Stimulated activated CD8-positive, alpha-beta memory T cell treated with anti-CD3 and anti-CD28 coated beads, Interleukin-2, amount 100 ng/mL, for 1 hour (primary cell): ENCODE measurements at places on chromosomes 4 and X.

DNA sequence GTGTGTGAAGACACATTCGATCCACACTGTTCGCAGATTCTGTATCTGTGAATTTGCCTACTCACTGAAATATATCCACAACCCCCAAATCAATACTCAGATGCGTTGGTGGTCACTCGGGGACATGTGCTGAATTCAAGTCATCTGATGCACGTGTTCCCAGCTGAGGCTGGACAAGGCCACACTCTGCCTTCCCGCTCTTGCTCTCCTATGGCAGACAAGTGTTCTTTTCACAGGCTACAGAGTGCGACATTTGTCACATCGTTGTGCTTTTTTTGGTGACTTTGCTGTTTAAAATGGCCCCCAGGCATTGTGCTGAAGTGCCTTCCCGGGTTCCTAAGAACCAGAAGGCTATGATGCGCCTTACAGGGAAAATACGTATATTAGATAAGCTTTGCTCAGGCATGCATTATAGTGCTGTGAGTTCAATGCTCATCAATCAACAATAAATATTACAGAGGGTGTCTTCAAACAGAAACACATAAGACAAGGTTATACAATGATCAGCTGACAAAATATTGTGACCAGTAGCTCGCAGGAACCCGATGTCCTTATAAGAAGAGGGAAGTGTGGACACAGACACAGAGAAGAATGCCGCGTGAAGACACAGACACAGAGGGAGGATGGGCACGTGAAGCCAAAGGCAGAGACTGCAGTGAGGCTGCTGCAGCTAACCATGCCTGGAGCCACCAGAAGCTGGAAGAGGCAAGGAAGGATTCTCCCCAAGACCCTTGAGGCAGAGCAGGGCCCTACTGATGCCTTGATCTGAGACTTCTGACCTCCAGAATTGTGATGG, 42.0 kb downstream of the IRF2 start:
- DNase-seq: no peak

- DNase-seq: no peak
Measured at GRCh38 chr4:100165809-100166208, 24.5 kb downstream of the DDIT4L start.

DNA sequence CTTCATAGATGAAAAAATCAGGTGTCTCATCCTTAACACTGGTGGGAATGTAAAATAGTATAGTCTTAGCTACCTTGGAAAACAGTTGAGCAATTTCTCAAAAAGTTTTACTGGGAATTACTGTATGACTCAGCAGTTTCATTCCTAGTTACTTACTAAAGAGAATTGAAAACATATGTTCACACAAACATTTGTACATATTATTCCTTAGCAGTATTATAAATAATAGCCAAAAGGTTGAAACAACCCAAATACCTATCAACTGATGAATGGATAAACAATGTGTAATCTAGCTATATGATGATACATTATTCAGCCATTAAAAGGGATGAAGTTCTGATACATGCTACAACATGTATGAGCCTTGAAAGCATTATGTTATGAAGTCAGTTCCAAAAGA, 41.7 kb downstream of the RBM46 start:
- no peak for DNase-seq

- no peak for DNase-seq
Measured at GRCh38 chr4:54945838-54946237, 179.6 kb downstream of the KDR start.

DNA sequence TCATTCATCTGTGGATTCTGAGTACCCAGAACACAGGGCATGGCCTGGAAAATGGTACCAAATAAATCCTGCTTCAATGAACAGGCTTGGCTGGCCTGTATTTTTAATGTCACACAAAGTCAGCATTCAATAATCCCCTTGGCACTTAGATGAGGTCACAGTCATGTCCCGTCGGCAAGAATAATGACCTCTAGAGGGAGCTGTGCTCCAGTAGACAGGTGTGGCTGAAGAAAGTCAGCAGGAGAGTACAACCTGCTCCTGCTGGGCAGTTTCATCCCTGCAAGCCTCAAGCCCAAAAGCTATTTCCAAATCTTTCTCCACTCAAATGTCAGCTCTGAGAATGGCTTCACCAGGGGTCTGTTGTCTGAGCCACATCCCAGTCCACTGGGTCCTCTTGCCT, 404.0 kb upstream of the F9 start:
- DNase-seq: no peak

- no peak for DNase-seq
Measured at GRCh38 chrX:96445531-96446065, 239.0 kb upstream of the DIAPH2 start.

- no peak for DNase-seq
Measured at GRCh38 chr4:84366161-84366560, 132.9 kb downstream of the NKX6-1 start.

- no peak for DNase-seq
Measured at GRCh38 chr4:59869559-59869958, 1330.6 kb upstream of the ADGRL3 start.

DNA sequence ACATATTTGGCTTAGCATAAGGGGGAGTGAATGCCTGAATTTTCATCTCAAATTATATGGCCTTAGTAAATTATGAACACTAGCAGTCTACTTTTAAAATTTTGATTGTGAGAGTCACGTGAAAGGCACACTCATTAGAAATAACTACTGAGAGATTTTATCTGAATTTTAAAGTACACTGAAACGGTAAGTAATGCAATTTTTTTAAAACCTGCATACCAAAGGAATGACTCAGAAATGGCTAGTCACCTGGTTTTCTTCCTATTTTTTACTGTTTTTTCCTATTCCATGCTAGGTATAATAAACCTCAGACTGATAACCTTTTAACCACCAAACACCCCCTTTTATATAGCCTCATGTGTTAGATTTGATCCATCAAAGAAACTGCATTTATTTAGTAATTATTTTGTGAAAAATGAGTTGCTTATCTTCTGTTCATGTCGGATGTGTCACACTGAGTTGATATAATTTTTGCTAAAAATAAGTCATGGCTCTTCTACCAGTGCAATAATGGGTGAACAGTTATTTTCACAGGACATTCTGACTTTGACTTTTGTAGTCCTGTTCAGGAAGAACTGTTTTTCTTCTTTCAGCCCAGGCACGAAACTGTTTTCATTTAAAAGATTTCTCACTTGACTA, 40.4 kb downstream of the CPEB2 start:
- no peak for DNase-seq

DNA sequence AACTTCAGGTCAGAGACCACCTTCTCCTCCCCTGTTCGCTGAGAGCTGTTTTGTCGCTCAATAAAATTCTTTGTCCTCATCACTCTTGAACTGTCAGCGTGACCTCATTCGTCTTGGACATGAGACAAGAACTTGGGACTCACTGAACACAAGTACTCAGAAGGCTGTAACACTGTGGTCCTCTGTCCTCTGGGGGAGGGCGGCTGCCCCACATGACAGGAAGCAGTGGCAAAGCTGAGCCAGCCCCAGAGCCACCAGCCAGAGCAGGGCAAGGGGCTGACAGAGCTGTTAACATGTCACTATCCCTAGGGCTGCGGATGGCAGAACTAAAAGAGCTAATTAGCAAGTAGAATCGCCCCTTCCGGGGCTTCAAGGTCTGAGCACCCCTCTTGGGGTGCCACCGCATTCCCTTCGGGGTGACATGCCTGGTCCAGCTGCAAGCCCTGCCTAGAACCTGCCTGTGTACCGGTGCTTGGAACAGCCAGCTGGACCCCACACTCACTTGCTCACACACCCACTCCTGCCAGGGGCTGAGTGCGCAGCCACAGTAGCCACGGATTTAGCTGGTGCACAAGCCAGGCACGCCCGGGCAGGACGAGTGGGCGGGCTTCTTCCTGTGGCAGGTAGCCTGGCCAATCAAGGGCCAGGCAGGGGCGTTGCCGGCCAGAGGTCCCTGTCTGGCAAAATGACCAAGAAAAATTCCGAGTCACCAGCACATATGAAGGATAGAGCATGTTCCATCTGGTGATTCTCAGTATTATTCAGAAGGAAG, 648.6 kb upstream of the AGA start:
- DNase-seq: no peak

DNA sequence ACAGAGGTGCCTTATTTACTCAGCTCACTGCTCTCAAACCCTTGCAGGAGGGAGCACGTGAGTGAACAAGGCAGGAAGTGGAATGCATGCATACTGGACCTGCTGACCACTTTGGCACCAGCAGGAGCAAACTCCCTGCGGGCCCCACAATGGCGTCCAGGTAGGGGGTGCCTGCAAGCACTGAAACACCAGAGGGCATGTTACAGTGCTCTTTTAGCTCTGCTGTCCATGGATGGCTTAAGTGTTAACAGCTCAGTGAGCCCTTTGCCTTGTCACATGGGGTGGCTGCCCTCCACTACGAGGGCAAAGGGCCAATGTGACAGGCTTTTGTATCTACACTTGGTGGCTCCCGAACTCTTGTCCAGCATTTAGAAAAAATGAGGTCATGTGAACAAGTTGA, 199.5 kb upstream of the UGT8 start:
- no peak for DNase-seq

DNA sequence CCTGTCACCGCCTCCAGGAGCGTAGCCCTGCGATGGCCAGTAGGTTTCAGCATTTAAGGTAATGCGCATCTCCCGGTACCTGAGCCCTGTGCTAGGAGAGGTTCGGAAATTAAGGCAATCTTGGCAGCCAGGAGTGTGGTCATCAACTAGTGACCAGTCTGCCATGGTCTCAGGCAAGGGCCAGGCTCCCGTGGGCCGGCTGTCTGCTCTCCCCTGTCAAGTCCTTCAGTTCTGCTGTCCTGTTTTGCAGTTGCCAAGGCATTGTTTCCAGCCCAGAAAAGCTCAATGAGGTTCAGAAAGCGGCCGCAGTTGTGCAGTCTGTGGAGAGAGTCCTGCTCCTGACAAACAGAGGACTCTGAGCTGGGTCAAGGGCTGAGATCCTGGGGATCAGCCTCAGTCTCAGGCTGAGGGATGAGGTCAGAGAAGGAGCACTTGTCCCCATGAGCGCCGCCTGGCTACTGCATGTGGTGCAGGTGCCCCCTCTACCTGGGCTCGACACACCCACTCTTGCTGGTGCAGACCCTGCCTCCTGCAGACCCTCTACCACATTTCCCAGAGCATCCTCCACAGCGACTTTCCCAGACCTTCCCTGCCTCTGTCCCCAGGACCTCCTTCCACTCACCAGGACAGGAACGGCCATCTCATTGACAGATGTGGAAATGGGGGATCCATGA, 53.4 kb upstream of the PSAPL1 start:
- DNase-seq: no peak

DNA sequence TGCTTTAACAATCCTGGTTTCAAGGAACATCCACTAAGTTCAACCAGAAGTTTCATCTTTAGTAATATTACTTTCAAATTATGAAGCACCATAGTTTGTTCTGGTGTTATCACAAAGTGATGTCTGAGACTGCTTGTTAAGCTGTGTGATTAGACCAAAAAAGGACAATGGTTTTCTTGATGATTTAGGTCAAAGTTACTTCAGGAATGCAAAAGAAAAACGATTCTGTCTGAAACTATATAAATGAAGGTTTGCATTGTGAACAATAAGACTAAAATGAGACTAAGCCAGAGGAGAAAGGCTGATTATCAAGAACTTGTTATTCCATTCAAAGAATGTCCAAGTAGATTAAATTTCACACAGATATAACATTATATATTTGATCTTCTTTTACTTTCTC, 122.4 kb upstream of the ETNPPL start:
- DNase-seq: no peak

GRCh38 chr4:159201168-159201567, 98.3 kb downstream of the RAPGEF2 start:
- no peak for DNase-seq

DNA sequence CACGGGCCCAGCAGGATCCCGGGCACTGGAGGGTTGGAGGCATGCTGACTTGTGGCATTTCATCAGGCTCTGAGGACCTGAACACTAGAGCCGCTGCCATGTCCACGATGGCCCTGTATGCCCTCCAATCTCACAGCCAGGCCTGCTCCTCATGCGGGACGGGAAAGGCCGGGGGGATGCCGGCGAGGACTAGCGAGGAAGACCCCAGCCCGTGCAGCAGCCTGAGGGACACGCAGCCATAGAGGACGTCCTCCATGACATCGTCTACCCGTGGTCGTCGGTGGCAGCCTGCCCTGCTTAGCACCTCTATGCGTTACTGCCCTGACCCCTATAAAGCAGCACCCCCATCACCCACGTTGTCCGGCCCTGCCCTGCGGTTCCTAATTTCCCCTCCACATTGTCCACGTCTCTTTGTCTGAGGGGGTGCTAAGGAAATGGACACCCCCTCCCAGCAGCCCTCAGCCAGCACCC, 32.6 kb downstream of the HMX1 start:
- no peak for DNase-seq

- DNase-seq: no peak
Measured at GRCh38 chrX:44035571-44035970, 62.4 kb upstream of the NDP start.

DNA sequence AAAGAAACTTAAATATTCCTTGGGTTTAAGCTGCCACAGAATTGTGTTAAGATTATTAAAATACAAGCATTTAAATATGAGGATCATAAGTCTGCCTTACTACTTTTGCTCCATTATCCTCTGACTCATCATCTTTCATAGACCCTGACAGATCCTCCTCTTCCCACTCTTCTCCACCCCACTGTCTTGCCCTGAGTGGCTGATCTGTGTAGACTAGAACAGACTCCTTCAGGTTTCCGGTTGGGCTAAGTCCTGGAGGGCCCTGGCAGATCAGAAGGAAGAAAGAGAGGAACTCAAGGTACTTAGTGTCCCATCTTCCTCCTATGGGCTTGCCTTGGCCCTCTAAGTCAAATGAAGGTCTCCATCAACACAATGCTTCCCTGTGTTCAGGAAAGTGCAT, 30.7 kb downstream of the PALLD start:
- no peak for DNase-seq

- no peak for DNase-seq
Measured at GRCh38 chr4:172149329-172149728, 336.1 kb downstream of the GALNTL6 start.

DNA sequence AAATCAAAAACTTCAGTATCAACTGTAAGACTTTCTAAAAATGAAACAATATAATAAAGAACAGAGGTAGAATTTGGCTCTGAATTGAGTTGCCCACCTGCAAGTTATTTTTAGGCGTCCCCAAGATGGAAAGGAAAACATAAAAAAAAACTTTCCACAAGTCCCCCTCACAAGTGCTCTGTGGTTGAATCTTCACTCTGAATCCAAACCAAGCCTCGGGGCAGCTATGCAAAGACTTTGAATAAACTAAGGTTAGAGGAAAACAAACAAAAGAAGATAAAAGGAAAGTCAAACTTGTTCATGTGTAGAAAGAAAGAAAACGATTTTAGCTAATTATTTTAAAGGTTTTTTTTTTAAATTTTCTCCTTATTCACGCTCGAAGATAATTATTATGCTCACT, 372.4 kb upstream of the SLIT2 start:
- no peak for DNase-seq

- DNase-seq: no peak
Measured at GRCh38 chrX:27808226-27808625, 436 bp downstream of the MAGEB10 start.

GRCh38 chr4:152970102-152970820, 34.1 kb downstream of the FHDC1 start:
- no peak for DNase-seq

GRCh38 chr4:173008436-173008835, 160.2 kb upstream of the GALNT7 start:
- DNase-seq: no peak
